Lung (tissue), 17 donors: ENCODE measurements at places on chromosomes 7 and 10. TPM values are rescaled to one million over a fixed set of nuclear protein-coding genes. Genes with fewer than 3 reads are reported as not detected.
A peak's percentile ranks its signal among the peaks of the same experiment; 100 is the strongest.

- H3K4me1 ChIP-seq: no peaks in the 10 kb centered on the region
- no peak overlapping the region for H3K4me3 ChIP-seq
- DNase-seq: peak; percentile 35
- peaks cover 5% of the 10 kb centered on the region for H3K36me3 ChIP-seq
- H3K27me3 ChIP-seq: no peaks in the 10 kb centered on the region
Observed at GRCh38 chr10:58531084-58531695, 18.5 kb downstream of the BICC1 start.

- peak within 1 kb of the TSS; percentile 78 for H3K4me3 ChIP-seq
- H3K27ac ChIP-seq: peak within 1 kb of the TSS; percentile 98
- no peaks in the 10 kb centered on the region for H3K27me3 ChIP-seq
Observed at GRCh38 chr10:86756511-86757112, at the start of gene BMPR1A. Gene BMPR1A, plus strand, starts transcription at chr10:86756619. Its CDS starts 119,400 bp downstream, at chr10:86876019.

DNA sequence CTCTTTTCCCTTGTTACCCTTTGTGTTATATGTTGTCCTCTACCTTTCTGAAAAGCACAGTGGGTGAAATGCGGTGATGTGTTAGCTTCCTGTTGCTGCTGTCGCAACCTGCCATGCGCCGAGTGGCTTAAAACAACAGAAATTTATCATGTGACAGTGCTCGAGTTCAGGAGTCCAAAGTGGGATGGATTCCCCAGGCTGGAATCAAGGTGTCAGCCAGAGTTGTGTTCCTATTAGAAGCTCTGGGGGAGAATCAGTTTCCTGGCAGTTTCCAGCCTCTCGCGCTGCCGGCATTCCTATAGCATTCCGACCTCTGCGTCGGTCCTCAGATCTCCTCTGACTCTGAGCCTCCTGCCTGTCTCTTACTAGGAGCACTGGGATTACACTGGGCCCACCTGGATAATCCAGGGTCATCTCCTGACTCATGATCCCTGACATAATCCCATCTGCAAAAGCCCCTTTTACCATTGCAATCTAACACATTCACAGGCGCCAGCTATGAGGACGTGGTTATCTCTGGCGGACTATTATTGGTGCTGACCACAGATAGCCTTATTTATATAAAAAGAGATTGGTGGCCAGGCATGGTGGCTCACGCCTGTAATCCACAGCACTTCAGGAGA is 207.5 kb downstream of the CUX1 start:
- no peak overlapping the region for H3K4me3 ChIP-seq
- H3K4me1 ChIP-seq: no peaks in the 10 kb centered on the region
- no peaks in the 10 kb centered on the region for H3K27me3 ChIP-seq
- H3K27ac ChIP-seq: peak overlapping the region; percentile 48
- H3K36me3 ChIP-seq: no peaks in the 10 kb centered on the region
- DNase-seq: no peak

GRCh38 chr10:92074126-92074887 is 150.7 kb downstream of the BTAF1 start:
- H3K4me3 ChIP-seq: no peak overlapping the region
- H3K4me1 ChIP-seq: no peaks in the 10 kb centered on the region
- no peak overlapping the region for H3K27ac ChIP-seq
- no peak for DNase-seq
- no peaks in the 10 kb centered on the region for H3K27me3 ChIP-seq

The ANKRD61 gene
- not detected for total RNA-seq

The TMEM236 gene
- 0.37 TPM for total RNA-seq

The GTF2IRD1 gene
- total RNA-seq: 24.1 TPM
